Activated CD8-positive, alpha-beta memory T cell treated with anti-CD3 and anti-CD28 coated beads for 1 hour (primary cell): ENCODE measurements at places on chromosomes 6 and 20.

DNA sequence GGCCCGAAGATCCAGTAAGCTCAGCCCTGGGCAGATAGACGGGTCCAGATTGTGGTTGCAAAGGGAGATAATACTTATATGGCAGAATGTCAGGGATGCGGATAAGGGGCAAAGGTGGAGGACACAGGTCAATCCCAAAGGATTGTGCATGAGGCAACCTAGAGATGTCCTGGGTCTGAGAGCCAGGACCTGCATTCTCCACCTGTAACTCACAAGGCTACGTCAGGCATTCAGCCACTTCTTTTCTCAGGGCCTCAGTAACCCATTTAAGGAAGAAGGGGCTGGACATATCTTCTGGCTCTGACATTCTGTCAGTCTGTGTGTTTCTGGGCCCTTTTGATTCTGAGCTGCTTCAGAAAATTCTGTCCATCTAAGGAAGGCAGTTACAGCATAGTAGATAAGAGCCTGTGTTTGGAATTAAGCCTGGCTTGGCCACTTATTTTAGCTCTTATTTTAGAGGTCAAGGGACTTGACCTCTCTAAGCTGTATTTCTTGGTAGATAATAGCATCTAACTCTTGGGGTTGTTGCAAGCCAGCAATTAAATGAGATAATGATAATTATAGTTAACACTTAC, 40.2 kb downstream of the CNBD2 start:
- DNase-seq: no peak

- DNase-seq: no peak
Measured at GRCh38 chr6:22248513-22249308, 48.1 kb downstream of the PRL start.

- DNase-seq: no peak
Measured at GRCh38 chr6:80145509-80145908, 39.0 kb downstream of the BCKDHB start.

DNA sequence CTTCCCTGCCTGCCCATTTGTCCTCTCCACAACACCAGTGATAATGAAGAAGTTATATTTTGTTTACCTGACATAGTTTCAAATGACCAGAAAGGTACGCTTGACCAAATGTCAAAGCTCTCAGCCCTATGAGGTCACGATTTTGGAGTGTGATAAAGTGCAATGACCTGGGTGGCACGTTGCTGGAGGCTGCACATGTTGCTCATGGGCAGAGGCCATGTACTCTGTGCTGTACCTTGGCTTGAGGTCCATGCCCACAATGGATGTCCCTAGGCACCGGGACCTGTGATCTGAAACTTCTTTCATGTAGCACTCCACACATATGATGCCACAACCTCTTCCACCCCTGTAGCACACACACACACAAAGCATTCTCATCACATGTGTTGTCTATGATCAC, 164.0 kb upstream of the HEY2 start:
- no peak for DNase-seq

DNA sequence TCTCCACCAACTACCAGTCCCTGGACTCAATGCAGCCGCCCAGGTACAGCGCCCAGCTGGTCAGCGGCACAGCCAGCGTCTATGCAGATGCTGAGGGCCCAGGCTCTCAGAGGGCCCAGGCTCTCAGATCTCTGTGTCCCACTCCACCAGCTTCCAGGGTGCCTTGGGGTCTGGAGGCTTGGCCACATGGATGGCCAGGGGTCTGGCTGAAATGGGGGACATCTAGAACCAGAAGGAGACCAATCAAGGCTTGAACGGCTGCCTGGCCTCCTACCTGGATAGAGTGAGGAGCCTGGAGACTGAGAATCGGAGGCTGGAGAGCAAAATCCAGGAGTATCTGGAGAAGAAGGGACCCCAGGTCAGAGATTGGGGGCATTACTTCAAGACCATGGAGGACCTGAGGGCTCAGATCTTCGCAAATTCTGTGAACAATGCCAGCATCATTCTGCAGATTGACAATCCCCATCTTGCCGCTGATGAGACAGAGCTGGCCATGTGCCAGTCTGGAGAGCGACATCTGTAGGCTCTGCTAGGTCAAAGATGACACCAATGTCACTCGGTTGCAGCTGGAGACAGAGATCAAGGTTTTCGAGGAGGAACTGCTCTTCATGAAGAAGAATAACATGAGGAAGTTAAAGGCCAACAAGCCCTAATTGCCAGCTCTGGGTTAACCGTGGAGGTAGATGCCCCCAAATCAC, 44.1 kb upstream of the GRM4 start:
- peak; percentile 22 for DNase-seq

DNA sequence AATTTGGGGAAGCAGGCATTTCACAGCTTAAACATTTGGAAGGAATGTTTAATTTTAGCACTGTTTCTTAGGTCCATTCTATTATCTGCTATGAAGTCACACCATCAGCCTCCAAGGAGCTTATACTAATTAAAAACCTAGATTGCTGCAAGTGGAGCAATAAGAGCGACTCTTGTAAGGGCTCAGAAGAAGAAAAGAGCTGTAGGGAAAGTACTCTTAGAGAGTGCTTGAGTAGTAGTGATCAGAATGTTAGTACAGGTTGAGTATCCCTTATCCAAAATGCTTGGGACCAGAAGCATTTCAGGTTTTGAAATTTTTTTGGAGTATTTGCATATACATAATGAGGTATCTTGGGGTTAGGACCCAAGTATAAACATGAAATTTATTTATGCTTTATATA, 285.3 kb downstream of the UBE3D start:
- DNase-seq: no peak

GRCh38 chr6:124822204-124822613, 140.0 kb upstream of the RNF217 start:
- no peak for DNase-seq

- DNase-seq: no peak
Measured at GRCh38 chr6:128532827-128533226, 12.4 kb upstream of the PTPRK start.

DNA sequence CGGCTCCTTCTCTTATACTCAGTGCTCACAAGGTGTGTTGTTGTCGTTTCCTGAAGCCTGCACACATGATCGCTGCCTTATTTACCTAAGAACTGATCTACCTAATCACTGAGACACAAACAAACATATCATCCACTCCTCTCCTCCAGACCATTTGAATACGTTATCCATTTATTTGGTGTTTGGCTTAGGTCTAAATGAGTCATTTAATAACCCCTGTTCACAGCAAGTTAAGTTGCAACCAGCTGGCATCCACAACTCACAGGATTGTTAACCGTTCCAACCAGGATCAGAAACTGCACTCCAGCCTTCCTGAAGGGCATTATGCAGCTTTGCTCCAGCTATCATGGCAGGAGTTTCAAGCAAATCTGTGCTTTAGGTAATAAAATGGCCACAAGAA, 511.1 kb upstream of the MAP3K7 start:
- no peak for DNase-seq

- DNase-seq: no peak
Measured at GRCh38 chr20:62906209-62906608, 20.1 kb downstream of the DIDO1 start.

GRCh38 chr20:50504231-50504823, 5.9 kb upstream of the PTPN1 start:
- DNase-seq: no peak

- DNase-seq: no peak
Measured at GRCh38 chr6:38720295-38720694, 5.2 kb downstream of the DNAH8 start.

DNA sequence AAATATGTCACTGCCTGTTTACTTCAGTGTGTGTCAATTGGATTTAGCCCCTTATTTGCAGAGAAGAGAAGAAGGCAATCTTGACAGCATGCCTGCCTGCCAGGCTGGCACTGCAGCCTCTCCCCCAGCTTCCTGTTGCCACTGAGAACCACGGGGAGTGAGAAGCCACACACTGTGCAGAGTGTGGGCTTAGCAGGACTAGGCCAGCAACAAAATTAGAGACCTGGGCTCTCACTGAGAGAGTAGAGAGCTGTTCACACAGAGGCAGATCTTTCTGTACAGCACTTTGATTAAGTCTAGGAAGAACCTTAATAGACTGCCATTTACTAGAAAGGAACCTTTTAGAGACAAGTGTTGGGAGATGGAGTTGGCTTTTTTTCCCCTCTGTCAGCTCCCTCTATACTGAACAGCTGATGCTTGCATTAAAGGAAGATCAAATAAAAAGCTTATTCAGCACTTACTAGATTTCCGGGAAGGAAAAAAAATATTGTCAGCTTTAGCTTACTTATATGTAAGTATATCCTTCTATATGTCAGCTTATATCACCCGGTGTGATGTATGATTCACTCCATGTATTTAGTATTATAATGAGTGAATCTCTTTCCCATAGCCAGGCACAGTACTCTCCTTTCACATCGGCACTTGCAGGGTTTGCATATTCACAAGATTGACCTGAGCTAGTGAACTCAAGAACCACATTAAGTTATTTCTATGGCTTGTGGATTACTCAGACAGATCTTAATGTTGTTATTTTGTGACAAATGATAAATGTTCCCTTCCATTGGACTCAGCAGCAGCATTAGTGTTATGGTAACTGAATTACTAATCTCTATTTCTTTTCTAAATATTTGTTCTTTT, 851.0 kb upstream of the EPHA7 start:
- DNase-seq: no peak

- no peak for DNase-seq
Measured at GRCh38 chr20:19729672-19730071, 28.4 kb upstream of the RIN2 start.

GRCh38 chr6:45637611-45638257, 260.0 kb upstream of the SUPT3H start:
- DNase-seq: no peak

- no peak for DNase-seq
Measured at GRCh38 chr6:156953127-156953478, 175.9 kb downstream of the ARID1B start.

- DNase-seq: no peak
Measured at GRCh38 chr6:157726892-157727628, 96.0 kb upstream of the SNX9 start.

DNA sequence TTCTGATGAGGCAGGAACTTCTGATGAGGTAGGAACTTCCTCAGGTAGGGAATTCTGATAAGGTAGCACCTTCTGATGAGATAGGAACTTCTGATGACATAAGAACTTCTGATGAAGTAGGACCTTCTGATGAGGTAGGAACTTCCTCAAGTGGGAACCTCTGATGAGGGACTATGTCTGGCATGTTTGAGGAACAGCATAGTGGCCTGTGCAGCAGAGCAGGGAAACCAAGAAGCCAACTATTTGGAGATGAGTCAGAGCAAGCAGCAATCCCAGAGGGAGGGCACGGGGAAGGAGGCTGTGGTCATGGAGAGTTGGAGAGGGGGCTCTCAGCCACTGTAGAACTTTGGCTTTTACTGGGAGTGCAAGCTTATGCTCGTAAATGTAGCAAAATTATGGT, 132.4 kb downstream of the CFAP61 start:
- no peak for DNase-seq

- no peak for DNase-seq
Measured at GRCh38 chr20:45283551-45284057, 23.0 kb upstream of the RBPJL start.
